Bone marrow (tissue), 2 donors: ENCODE measurements at places on chromosomes 5 and 9.

DNA sequence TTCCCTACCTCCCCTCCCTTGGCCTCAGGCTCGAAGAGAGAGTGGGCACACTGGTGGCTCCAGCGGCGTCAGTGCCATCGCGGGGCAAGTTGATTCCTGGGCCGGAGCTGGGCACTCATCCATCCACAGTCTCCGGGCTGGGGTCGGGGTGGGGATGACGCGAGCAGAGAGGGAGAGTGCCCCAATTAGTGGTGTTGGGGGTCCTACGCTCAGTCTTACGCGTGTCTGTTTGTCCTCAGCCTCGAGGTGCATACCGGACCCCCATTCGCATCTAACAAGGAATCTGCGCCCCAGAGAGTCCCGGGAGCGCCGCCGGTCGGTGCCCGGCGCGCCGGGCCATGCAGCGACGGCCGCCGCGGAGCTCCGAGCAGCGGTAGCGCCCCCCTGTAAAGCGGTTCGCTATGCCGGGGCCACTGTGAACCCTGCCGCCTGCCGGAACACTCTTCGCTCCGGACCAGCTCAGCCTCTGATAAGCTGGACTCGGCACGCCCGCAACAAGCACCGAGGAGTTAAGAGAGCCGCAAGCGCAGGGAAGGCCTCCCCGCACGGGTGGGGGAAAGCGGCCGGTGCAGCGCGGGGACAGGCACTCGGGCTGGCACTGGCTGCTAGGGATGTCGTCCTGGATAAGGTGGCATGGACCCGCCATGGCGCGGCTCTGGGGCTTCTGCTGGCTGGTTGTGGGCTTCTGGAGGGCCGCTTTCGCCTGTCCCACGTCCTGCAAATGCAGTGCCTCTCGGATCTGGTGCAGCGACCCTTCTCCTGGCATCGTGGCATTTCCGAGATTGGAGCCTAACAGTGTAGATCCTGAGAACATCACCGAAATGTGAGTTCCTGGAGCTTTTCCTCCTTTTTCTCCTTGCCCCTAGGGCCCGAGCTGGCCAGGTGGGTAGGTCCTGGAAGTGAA is 861 bp downstream of the NTRK2 start:
- no peak for DNase-seq

GRCh38 chr5:178371362-178372111 is 138.9 kb upstream of the PHYKPL start:
- DNase-seq = no peak

DNA sequence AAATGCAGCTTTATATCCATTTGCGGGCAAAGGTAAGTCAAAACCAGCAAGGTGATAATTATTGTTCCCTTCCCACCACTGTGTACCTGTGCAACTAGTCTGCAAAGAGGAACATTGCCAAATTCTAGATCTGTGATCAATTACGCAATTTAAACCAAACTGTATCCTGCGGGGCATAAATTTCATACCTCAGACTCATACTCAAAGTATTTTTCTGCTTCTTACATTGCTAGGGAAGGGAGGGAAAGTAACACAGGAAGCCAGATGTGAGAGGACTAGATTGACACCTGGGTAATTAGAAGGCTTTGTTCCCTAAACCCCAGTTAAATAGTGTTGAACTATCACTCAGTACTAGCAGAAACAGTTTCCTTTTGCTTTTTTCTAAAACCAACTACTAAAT is 240.2 kb upstream of the ZNF608 start:
- no peak for DNase-seq

GRCh38 chr9:127768698-127769097 is 9.8 kb downstream of the SH2D3C start:
- no peak for DNase-seq

- DNase-seq = peak; percentile 84
These were observed 15.1 kb downstream of the LPAR1 start for GRCh38 chr9:111023128-111023527.
